ENCODE measurements at places on chromosomes 12 and 14.

GRCh38 chr12:80988986-80989385 lies 51.3 kb upstream of the LIN7A start:
- no peak for DNase-seq

DNA sequence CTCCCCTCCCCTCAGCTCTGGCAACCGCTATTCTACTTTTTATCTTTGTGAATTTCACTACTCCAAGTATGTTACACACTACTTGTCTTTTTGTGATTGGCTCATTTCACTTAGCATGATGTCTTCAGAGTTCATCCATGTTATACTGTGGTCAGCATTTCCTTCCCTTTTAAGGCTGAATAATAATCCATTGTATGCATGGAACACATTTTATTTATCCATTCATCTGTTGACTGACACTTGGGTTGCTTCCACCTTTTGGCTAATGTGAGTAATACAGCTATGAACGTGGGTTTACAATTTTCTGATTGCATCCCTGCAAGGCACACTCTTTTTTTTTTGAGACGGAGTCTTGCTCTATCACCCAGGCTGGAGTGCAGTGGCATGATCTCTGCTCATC lies 53.0 kb upstream of the FUT8 start:
- DNase-seq, result no peak

DNA sequence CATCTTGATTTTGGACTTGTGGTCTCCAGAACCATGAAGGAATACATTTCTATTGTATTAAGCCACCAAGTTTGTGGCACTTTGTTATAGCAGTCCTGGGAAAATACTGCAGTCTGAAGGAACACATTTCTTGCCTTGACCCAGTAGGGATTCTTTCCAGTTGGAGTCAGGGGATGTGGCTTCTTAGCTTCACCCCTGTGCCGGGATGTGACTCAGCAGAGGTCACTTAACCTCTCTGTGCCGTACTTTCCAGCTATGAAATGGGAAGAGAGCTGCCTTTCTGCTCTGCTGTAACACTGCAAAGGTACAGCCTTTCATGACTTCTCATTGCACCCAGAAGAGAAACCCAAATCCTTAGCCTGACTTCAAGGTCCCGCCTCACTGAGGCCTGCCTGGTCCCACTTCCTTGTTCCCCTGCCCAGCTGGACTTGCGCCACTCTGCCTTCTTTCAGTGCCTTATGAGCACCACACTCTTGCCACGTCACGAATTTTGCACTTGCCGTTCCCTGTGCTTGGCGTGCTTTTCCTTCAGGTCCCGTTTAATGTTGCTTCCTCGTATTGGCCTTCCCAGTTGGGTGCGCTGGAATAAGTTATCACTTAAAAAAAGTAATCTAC lies 24.2 kb downstream of the CHST11 start:
- DNase-seq, result no peak

DNA sequence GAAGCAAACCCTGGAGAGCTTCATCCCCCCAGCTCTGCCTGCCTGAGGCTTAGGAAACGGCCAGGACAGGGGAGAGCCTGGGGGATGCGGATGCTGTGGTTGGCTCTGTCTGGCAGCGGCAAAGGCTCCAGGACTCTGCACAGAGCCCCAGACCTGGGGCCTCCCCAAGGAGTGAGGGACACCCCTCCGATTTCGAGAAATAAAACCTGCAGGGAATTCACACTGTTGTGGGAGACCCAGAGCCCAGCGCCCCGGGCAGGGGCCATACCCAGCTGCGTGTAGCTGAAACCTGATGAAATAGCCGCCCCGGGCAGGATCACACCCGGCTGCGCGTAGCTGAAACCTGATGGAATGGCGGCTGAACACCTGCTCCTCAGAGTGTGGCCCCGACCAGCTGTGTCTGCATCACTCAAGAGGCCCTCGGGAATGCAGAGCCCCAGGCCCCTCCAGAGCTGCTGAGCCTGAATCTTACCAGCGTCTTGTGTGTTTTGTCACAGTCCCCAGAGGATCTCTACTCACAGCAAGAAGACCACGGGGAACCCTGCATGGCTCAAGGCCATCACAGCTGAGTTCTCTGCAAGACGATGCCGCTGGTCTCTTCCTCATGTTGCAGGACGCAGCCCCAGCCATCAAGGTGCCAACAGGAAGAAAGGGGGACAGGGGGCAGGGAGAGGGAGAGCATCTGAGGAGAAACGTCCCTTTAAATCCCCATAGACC lies 46.5 kb upstream of the GALNT9 start:
- DNase-seq, result no peak

GRCh38 chr12:132396657-132397056 lies 67.3 kb upstream of the GALNT9 start:
- no peak for DNase-seq

DNA sequence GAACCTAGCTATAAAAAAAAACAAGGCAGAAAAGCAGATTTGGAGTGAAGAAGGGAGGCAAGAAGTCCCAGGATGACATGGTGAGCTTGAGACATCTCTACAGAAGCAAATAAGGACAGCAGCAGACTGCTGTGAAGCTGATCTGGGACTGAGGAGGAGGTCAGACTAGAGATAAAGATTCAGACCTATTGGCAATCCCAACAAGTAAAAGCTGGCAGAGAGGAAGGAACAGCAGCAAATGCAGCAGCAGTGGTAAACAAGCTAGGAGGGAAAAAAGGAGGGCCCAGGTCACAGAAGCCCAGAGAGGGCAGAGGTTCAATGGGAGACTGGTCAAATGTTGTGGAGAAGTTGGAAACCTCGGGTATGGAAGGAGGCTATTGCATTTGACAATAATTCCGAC lies 11.3 kb downstream of the SPTB start:
- no peak for DNase-seq

- DNase-seq, result no peak
Observed at GRCh38 chr12:120688527-120689071, 1.6 kb downstream of the MLEC start.

DNA sequence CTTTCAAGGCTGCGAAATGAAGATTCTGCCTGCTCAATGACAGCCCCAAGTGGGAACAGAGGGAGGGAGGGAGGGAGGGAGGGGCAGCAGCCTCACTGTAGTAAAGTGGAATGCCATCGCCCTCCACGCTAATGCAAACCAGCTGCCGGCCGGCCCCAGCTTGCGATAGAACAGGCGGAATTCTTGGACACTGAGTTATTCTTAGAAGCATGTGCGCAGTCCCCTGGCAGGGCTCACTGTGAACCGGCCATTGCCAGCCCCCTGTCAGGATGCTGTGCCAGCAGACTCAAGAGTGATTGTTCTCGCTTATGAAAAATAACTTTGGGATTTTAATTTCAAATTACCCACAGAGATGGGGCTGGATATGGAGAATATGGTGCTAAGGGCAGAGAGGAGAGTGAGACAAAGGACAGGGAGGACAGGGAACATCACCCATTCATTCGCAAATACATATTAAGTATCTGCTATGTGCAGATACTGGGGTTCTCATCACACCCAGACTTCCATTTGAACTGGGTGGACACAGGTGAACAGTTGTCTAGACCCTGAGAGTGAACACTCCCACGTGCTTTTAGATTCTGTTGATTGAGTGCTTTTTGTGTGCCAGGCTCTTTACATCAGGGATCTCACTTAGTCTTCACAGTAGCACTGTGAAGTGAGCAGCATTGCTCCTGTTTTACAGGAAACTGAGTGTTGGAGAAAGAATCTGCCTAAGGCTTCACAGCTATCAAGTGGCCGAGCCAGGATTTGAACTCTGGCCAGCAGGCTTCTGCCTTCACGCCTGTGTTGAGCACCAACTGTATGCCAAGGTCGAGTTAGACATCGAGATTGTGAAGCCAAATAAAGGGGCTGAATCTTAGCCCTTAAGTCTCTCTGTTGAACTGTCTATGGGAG lies 192.9 kb downstream of the C12orf75 start:
- DNase-seq, result no peak

GRCh38 chr14:52553671-52554575 lies 1.3 kb downstream of the GPR137C start:
- peak; percentile 59 for DNase-seq

DNA sequence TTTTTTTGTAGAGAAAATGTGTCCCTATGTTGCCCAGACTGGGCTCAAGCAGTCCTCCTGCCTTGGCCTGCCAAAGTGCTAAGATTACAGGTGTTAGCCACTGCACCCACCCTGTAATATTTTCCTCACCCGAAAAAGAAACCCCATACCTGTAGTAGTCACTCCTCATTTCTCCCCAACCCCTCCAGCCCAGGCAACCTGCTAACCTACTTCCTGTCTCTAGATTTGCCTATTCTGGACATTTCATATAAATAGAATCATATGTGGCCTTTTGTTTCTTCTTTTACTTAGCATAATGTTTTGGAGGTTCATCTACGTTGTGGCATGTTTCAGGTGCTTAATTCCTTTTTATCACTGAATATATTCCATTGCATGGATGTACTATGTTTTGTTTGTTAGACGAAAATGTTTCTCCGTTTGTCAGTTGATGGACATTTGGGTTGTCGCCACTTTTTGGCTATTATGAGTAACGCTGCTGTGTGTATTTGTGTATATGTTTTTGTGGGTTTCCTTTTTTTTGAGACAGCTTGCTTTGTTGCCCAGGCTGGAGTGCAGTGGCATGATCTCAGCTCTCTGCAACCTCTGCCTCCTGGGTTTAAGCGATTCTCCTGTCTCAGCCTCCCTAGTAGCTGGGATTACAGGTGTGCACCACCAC lies 6.2 kb downstream of the ANKRD13A start:
- DNase-seq, result no peak

DNA sequence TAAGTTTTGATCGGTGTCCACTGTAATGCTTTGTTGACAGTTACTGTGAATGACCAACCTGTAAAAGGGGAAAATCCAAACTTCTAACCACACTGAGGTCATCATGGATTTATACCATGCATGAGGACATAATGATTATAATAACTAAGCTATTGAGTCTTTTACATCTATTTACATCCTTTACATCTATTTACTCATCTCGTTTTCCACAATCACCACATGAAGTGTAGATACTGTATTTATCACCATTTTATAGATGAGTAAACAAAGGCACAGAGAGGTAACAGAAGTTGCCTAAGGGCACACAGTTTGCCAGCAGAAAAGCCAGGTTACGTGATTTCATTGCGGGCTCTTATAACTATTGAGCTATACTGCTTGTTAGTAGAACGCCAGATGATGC lies 27.9 kb upstream of the EID3 start:
- no peak for DNase-seq

DNA sequence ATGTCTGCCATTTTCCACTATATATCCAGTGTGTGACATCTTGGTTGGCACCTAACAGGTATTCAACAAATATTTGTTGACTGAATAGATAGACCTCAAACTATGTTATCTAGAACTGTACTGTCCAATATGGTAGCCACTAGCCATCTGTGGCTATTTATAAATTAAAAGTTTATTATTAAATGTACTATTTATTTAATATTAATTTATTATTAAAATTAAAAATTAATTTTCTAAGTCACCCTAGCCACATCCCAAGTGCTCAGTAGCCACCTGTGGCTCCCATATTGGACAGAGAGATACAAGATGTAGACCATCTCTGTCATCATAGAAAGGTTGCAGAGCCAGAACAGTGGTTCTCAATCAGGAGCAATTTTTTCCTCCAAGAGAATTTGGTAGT lies 69.3 kb downstream of the SRRM4 start:
- DNase-seq, result no peak

- DNase-seq, result no peak
Observed at GRCh38 chr14:77508249-77508648, 9.6 kb upstream of the ISM2 start.

- no peak for DNase-seq
Observed at GRCh38 chr14:75340921-75341320, 62.3 kb downstream of the FOS start.

DNA sequence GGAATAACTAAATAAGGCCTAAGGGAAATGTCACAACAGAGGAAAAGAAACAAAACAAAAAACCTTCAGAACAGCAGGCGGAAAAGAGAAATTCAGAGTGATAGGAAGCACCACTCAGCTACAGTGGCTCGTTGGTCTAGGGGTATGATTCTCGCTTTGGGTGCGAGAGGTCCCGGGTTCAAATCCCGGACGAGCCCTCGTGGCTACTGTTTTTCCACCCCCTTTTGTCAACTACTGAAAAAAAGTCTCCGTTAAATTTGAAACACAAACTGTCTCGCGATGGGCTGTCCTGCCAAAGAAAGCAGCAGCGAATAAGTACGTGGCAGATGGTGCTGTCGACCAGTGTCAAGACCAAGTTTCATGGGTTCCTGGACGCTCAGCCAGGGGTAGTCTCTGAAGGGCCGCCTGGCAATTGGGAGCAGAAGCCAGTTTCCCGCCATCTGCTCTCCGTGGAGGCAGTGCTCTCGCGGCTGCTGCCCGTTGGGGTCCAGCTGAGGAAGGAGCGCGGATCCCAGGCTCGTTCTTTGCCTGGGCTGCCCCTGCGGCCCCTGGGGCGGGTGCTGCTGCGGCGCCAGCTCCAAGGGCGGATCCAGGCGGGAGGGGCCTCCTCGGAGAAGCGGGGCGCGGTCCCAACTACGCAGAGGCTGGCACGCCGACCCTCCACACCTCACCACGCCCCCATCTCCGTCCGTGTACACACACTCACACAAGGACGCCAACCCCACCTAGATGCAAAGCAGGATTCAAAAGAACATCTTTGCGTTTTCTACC lies at the start of gene RNASE4:
Gene RNASE4 (plus strand): TSS at position 670 of the 771 bp plus-strand sequence. CDS start 14,812 bp downstream, outside the sequence.
- peak; percentile 69 for DNase-seq

DNA sequence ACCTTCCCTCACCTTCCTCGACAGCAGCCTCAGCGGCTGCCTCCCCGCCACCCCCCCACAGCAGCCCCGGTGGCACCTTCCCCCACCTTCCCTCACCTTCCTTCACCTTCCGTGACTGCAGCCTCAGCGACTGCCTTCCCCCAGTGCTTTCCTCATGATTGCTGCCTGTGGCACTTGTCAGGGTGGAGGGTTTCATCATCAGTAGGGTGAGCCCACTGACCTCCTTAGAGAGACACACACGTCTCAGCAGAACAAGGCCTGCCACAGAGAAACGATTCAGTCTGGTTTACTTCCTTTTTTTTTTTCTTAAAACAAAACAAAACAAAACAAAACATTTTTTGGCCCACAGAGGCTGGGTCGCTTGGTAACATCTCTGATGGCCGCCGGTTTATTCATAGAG lies 75.0 kb downstream of the EP400 start:
- no peak for DNase-seq

- no peak for DNase-seq
Observed at GRCh38 chr12:56930241-56930640, 4.0 kb downstream of the SDR9C7 start.

DNA sequence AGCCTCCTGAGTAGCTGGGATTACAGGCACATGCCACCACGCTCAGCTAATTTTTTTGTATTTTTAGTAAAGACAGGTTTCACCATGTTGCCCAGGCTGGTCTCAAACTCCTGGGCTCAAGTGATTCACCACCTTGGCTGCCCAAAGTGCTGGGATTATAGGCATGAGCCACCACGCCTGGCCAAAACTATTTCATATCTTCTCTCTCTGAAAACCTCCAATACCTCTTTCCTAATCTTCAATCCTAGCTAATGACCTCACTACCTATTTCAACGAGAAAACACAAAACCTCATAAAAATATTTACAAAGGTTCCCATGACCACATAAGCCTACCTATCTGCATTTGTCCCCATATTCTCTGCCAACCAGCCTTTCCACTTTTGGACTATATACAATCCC lies 32.3 kb upstream of the ANKS1B start:
- no peak for DNase-seq

- no peak for DNase-seq
Observed at GRCh38 chr12:100539202-100539601, 34.3 kb upstream of the GAS2L3 start.

- no peak for DNase-seq
Observed at GRCh38 chr14:67881225-67881624, 61.6 kb downstream of the RAD51B start.

- no peak for DNase-seq
Observed at GRCh38 chr12:42936991-42937390, 347.4 kb upstream of the PRICKLE1 start.

Measured in stimulated activated CD8-positive, alpha-beta memory T cell treated with anti-CD3 and anti-CD28 coated beads, Interleukin-4, amount 100 ng/mL, for 1 hour (primary cell).